ENCODE measurements at places on chromosomes 5 and 9.

- no peak for DNase-seq
Measured at GRCh38 chr9:90552317-90552716, 90.3 kb downstream of the DIRAS2 start.

DNA sequence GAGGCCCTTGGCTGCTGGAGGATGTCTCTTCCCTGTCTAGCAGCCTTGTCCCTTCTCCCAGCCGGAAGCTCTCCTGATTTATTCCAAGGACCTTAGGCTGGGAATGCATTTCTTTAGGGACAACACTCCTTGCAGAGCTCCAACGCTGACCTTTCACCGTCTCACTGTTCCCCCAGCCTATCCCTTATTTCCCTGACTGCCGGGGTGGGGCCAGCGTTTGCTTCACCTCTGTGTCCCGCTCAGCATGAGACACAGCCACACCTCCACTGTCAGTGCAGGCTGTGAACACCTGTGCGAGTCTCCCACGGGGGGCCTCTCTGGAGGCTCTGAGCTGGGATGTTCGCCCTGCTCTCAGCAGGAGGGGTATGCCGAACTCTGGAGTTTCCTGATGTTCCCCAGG, 106.2 kb upstream of the FCN2 start:
- no peak for DNase-seq

- no peak for DNase-seq
Measured at GRCh38 chr5:131810510-131811249, 13.9 kb upstream of the FNIP1 start.

GRCh38 chr5:142796492-142797109, 26.4 kb downstream of the ARHGAP26 start:
- no peak for DNase-seq

GRCh38 chr9:125807079-125807478, 59.9 kb downstream of the PBX3 start:
- no peak for DNase-seq

DNA sequence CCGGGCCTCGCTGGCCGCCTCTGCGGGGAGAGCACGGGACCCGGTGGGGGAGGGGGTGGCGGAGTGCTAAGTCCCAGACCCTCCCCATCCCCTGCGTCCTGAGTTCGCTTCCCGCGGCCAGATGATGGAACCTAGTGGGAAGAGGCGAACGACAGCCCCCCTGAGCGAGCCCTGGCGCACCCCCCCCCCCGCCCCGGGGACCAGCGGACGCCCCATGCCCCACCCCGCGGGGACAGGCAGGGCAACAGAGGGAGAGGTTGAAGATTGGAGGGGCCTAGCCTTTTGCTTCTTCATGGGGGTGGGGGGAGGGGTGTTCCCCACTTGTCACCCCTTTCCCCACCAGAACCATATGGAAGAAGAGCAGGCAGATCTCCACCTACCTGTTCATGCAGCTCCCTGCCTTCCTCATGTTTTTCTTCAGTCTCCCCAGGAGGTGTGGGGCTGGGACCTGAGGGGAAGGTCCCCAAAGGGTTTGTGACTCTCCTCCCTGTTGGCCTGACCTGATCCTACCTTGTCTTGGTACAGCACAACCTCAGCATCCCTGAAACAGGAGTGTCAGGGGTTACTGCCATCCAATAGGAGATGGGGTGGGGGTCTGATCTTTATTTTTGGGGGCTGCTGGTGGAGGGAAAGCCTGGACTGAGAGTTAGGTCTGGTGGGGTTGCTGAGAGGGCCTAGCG, 485 bp downstream of the FAM53C start:
- DNase-seq = no peak

GRCh38 chr5:17452936-17453335, 45.1 kb upstream of the TAF11L2 start:
- no peak for DNase-seq

GRCh38 chr9:72552356-72552755, 30.9 kb downstream of the TMC1 start:
- no peak for DNase-seq

GRCh38 chr5:62938927-62939326, 360.3 kb downstream of the LRRC70 start:
- DNase-seq = no peak

- DNase-seq = no peak
Measured at GRCh38 chr9:135523521-135524129, 2.4 kb downstream of the LCN1 start.

DNA sequence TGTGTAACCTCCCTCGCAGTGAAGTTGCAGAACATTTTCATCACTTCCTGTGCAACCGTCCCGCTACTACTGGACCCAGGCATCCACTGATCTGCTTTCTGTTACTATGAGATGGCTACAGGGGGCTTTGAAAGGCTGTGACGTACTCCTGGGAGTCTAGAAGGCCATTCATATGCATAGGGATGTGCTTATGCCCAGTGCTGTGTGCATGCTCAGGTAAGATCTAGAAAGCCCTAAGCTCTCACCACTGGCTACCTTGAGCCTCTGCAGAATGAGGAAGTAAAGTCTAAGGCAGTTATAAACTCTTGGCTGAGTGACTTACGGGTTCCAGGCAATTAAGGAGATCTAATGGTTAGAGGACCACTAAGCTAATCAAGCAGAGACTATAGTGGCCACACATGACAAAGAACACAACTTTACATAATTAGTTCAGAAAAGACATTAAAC, 11.8 kb downstream of the HNRNPAB start:
- DNase-seq = no peak

- no peak for DNase-seq
Measured at GRCh38 chr9:102911185-102911584, 83.9 kb upstream of the CYLC2 start.

- DNase-seq = no peak
Measured at GRCh38 chr9:68619636-68620035, 79.0 kb upstream of the TMEM252 start.

- no peak for DNase-seq
Measured at GRCh38 chr5:157444224-157444623, 15.8 kb upstream of the NIPAL4 start.

- DNase-seq = no peak
Measured at GRCh38 chr5:73506459-73506955, 8.3 kb downstream of the BTF3 start.

GRCh38 chr5:4520559-4520958, 619.6 kb upstream of the ADAMTS16 start:
- DNase-seq = no peak

DNA sequence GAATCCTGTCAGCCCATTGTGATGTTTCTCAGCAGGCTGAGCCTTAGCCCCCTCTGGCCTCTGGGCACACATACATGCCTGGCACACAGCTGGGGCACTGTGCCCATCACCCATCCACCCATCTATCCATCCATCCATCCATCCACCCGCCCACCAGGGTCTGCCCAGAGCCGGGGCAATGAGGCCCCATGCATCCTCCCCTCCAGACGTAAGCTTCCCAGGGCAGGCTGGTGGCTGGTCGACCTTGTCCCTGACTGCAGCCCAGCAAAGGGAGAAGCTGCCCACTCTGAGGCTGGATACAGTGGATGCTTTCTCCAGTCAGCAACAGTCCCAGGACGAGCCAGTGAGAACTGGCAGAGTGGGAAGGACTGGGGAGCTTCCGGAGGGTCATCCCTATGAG, 21.1 kb upstream of the SLC25A51 start:
- no peak for DNase-seq

DNA sequence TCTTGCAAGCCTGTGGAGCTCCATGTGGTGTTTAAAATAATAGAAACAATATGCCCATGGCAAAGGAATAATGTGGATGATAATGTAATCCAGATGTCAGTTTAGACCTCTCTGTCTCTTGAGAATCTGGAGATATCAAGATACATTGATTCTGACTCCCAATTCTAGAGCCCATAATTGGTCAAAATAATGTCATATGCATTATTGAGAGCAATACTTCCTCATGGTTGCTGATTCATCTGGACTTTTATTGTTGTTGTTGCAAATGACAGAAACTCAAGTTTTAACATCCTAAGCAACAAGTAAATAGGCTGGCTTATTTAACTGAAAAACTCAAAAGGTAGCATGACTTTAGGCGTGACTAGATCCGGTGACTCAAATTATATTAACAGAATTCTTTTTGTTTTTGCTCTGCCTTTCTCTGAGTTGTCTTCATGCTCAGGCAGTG, 152.1 kb downstream of the PCSK1 start:
- DNase-seq = no peak

- no peak for DNase-seq
Measured at GRCh38 chr5:169176709-169177694, 123.9 kb downstream of the SLIT3 start.

- DNase-seq = no peak
Measured at GRCh38 chr9:33517373-33517772, 6.7 kb upstream of the ANKRD18B start.

DNA sequence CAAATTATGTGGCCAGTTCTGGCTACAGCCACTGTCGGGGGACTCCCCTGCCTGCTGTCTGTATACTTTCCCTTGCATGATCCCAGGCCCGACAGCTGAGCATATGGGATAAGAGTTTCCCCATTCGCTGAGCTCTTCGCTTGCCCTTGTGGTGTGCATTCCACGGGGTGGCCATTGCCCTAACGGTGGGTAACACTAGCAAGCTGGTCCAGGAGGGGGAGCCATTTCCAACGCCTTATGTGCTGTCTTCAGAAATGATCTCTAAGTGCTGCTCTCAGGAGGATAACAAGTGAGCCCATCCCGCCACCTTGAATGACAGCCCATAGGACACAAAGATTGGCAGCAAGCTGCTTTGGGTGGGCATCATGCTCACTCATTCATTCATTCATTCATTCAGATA, 190.9 kb downstream of the FSTL4 start:
- no peak for DNase-seq

- DNase-seq = peak; percentile 39
Measured at GRCh38 chr5:95728494-95729114, 2.5 kb upstream of the RHOBTB3 start.

DNA sequence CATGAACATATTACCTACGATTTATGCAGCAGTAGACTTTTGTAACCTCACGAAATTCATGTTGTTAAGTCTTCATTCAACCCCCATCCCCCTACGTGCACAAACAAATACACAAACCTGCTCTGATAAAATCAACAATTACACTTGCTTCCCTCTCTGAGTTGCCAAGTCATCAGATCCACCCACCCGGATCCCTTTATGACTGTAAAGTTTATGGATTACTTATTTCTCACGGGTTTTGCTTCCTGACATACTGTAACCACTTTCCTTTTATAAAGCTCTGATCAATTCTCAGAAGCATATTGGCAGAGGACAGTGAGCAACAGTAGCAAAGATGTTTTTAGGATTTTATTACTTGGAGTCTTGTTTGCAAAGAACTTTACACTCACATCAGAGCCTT, 70.5 kb downstream of the MLLT3 start:
- DNase-seq = no peak

- no peak for DNase-seq
Measured at GRCh38 chr5:148826739-148827070, 294 bp downstream of the ADRB2 start.

DNA sequence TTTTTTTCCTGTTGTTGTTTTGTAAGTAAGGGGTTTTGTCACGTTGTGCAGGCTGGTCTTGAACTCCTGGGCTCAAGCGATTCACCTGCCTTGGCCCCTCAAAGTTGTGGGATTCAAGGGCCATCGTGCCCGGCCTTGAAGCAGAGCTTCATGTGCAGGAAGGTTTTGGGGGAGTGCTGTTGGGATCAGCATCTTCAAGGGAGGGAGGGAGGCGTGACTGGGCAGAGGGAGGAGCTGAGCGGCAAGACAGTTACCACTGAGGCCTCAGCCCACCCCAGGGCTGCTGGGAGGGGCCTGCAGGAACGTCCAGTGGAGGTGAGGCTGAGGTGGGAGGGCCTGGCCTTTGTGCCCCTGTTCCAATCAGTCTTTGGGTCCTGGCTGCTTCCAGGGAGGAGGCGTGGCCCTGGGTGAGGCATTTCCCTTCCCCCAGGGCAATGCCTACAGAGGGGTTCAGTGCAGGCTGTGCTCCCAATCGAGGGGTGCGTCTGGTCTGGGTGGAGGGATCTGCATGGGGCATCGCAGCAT, 21.4 kb downstream of the OR2V1 start:
- DNase-seq = no peak

- no peak for DNase-seq
Measured at GRCh38 chr9:34171753-34172535, 6.9 kb upstream of the UBAP1 start.

- DNase-seq = no peak
Measured at GRCh38 chr5:149172261-149172660, 31.0 kb downstream of the ABLIM3 start.

- no peak for DNase-seq
Measured at GRCh38 chr5:610011-610743, 2.0 kb upstream of the CEP72 start.

DNA sequence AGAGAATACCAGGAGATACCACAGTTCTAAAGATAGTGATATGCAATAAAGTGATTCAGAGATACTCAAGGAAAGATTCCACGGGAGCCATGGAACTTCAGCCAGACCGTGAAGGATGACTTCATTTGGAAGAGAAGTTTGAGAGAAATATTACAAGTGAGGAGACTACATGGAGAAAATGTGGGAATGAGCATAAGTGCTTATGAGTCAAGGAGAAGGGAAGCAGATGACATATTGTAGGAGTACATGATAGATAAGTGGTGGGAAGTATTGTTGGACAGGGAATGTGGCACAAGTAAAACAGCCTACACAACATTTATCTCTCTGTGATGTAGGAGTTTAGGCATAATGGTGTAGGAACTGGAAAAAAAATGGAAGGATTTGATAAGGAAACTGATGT, 122.1 kb upstream of the FBXL17 start:
- DNase-seq = peak; percentile 68

DNA sequence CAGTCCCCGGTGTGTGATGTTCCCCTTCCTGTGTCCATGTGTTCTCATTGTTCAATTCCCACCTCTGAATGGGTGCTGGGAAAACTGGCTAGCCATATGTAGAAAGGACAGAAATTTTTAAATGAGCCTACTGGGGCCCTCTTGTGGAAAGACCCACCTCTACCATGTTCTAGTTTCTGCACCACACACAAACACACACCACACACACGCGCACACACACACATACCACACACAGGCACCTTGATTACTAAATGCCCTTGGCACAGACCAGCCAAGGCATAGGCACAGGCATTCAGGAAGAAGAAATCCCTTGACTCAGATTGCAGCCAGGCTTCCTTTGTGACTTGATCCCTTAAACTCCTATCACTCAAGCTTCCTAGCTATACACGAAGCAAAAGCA, 60.5 kb downstream of the SIL1 start:
- peak; percentile 54 for DNase-seq

- DNase-seq = peak; percentile 20
Measured at GRCh38 chr9:115263371-115264075, 145.6 kb upstream of the TNC start.

- DNase-seq = peak; percentile 84
Measured at GRCh38 chr5:150142959-150143349, 12.7 kb downstream of the PDGFRB start.

Measured in NCI-H226 (cell line).